Epithelial cell of esophagus (primary cell): ENCODE measurements at places on chromosomes 7 and 10.
A peak's percentile ranks its signal among the peaks of the same experiment; 100 is the strongest.

DNA sequence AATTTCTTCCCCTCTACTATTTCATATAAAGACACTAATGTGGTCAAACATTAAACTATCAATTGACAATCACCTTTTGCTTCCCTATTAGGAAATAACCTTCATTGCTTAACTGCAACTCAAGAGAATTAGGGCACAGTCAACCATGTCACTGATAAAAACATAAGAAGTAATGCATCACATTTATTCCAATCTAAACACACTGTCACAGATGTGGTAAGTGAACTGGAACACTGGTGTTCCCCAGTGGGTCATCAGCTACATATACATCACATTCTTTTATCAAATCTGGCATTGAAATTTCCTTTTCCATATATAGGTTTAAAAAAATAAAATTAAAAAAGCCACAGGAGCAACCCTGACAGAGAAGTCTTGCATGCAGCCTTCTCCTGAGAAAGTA, 3.7 kb downstream of the TRIL start:
- no peak for DNase-seq

DNA sequence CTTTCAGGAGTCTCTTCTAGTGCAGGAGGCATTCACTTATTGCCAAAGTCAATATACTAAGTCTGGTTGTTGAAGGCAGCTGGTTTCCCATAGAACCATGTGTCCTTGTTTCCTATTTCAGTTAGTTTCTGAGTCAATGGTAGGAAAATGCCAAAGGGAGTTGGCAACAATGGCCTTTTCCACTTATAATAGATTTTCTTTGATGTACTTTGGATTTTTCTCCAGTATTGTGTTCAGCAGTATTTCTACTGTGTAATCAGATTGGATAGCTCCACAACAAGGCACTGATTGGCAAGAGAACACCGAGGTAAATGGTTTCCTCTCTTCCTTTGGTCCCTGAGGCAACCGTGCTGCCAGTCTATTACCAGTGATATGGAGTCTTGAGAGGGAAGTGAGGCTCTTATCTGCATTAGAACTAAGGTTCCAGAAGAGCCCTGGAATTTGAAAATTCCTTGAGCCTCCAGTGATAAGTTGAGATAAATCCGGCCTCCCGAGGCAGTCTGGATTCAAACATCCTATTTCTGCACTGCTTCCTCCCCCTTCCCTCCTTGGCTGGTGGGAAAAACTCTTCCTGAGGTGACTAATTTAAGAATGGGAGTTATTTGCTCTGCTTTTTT, 7.9 kb upstream of the SEPTIN7 start:
- no peak for DNase-seq

GRCh38 chr7:13407911-13408310, 581.6 kb downstream of the ETV1 start:
- no peak for DNase-seq

GRCh38 chr10:121764233-121764942, 163.4 kb downstream of the ATE1 start:
- DNase-seq, result peak; percentile 64

DNA sequence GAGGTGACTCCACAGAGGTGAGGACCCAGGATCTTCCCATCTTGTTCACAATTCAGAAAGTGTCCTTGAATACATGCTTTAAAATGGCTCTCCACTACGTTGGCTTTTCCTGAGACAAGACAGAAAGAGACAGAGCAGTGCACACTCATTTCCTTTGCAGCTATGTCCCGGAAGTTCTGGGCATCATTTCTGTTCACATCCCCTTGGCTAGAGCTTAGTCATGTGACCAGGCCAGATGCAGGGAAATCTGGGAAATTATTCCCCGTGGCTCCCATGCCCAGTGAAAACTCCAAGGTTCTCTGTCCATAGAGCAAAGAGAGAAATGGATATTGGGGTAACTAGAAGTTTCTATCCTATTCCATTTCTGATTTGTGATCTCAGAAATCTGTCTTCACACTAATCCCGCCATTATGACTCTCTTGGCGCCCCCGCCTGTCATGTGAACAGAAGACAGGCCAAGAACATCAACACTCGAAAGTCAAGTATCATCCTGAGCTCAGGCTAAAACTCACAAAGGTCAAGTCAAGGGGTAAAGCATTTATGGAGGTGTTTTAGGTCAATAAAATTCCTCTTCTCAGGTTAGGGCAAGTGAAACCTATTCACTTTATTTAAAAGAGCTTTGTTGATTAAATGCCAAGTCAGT, 251.4 kb upstream of the HABP2 start:
- no peak for DNase-seq

DNA sequence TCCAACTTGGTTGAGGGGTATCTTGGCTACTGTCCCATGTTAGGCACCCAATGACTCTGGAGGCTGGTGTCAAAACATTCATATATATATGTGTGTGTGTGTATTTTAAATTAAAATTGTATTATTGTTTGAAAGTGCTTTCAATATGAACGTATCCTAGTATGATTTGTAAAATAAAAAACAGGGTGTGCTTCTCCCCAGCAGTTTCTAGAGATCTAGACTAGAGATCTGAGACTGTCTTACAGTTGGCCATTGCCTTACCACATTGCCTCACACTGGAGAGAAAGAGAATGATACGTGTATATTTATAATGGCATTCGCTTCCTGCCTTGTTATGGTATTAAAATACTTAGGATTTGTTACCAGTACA, 1.2 kb downstream of the BAG3 start:
- DNase-seq, result peak; percentile 72

GRCh38 chr7:82044497-82045080, 274.7 kb upstream of the HGF start:
- DNase-seq, result peak; percentile 62

- peak; percentile 94 for DNase-seq
These were observed 110.9 kb downstream of the MAPK8 start for GRCh38 chr10:48417374-48417773.

DNA sequence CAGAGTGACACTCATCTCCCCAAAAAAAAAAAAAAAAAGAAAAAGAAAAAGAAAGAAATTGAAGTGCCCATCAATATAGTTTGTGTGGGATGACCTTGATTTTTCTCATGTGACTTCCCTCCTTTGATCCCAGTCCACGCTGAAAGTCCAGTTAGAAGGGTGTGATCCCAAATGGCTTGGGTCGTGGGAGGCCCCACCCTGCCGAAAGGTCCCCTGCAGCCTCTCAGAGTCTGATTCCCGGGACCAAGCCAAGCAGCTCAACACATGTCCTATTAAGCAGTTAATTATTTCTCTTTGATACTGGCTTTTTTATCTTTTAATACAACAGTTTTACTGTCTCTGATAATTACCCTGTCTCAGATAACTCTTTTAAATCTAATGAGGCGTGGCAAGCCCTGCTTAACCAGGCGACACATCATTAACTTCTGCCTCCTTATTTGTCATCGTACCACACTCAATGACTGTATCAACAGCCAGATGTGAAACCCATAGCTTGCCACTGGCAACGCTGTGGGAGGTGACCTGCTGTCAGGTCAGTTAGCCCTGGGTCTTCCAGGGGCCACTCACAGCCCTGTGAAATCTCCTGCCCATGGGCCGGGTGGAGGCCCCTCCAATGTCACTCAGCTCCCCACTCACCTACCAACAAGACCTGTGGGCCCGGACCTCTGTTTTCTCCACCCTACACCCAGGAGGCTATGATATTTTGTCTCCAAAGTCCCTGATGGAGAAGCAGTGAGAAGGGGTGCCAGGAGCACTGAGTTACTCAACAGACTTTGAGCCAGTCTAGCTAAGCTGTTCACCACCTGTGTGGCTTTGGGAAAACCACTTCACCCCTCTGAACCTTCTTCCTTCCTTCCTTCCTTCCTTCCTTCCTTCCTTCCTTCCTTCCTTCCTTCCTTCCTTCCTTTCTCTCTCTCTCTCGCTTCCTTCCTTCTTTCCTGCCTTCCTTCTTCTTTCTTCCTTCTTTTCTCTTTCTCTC, 110.0 kb upstream of the SFMBT2 start:
- no peak for DNase-seq

GRCh38 chr10:12844811-12845483, 156.6 kb downstream of the CCDC3 start:
- peak; percentile 63 for DNase-seq

DNA sequence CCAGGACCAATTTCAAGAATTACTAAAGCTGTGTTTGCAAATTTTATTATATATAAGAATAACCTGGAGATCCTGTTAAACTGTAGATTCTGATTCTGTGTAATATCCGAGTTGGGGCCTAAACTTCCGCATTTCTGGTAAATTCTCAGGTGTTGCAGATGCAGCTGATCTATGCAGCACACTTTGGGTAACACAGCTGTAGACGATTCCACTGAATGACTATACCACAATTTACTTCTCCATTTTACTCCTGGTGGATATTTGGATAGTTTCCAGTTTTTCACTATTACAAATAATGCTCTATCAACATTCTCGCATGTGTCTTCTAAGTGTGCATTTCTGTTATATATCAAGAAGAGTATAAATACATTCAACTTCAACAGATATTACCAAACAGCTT, 7.5 kb downstream of the GDI2 start:
- no peak for DNase-seq

DNA sequence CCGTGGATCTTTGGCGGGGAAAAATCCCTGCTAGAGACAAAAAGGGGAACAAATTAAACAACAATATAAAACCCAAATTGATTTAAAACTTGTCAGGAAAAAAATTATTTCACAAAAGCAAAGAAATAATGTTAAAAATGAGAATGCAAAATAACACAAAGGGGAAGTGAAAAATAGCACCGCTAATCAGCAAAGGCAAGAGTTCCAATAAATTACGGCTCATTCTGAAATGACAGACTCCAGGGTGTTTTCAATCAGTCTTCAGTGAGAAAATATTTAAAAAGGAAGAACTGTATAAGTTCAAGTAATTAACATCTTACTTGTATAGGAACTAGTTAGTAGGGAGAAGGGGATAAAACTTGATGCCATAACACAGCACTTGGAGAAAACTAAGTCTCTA, 336.8 kb downstream of the LRRTM3 start:
- no peak for DNase-seq

DNA sequence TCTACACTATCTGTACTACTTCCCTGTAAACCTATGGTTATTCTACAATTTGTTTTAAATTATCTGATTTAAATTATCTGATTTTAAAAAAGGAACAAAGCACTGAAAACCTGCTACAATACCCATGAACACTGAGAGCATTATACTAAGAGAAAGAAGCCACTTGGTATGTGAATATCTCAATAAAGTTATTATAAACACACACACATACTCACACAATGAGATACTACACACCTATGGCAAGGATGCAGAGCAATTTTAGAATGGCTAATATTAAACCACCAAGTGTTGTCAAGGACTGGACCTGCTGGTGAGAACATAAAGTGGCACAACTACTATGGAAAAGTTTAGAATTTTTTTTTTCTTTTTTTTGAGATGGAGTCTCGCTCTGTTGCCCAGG, 82.7 kb downstream of the IGF2BP3 start:
- no peak for DNase-seq

DNA sequence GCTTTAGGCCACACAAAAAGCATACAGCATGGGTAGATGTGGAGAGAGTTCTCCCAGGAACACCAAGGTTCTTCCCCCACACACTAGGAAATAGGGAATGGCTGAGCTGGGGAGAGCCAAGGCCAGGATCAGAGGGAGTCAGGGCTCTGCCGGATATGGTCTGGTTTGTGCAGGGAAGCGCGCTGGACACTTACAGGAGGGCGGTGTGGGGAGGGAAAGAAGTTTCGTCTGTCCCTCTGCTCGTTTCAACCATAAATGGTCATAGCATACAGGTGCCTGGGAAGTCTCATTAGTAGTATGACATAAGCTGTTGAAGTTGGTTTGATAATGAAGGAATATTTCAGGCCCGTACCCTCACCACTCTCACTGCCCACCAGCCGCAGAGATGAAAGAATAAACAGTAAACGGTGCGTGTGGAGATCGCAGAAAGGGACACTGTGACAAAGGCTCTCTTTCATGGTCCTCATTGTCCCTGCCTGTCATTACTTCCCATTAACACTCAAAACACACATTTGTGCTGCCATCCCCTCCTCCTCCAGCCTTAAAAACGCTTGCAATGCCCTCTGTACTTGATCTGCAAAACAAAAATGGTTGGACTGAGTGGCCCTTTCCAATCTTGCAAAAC, 207.2 kb downstream of the CELF2 start:
- no peak for DNase-seq

- DNase-seq, result no peak
These were observed 1.3 kb upstream of the SAMD8 start for GRCh38 chr10:75110006-75110632.

DNA sequence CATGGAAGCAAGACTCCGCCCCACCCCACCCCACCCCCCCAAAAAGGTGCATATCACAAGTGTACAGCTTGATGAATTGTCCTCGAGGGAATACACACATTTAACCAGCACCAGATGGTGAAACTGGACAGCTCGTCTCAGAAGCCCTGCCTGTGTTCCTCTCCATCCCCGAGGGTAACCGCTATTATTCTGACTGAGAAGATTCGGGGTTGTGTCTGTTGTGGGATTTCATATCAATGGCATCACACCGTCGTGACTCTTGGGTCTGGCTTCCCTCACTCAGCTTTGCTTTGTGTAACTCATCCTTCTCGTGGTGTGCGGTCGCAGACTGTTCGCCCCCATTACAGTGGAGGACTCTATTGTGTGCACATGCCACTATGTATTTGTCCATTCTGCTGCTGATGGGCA, 18.9 kb downstream of the PODXL start:
- DNase-seq, result no peak

DNA sequence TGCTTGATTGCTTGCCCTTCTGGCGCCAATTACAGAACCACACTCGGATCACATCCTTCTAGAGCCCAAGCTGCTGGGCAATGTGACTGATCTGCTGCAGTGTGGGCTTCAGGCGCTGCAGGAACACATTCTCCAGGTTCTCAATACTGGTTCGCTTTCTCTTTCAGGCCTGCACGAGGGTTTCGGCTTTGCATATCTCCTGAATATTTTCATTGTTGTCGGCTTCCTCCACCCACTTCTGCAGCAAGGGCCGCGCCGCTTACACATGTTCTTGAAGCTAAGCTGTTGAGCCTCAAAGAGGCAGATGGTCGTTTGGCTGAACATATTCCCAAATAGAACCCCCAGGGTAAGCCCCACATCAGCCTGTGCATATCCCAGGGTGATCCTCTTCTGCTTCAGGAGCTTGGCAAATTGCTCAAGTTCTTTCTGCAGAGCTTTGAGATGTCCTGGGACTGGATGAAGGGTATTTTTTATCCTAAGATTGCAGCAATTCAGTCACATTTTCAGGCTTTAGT, 64.6 kb downstream of the HERC4 start:
- DNase-seq, result no peak

- no peak for DNase-seq
These were observed 280.2 kb downstream of the GRM8 start for GRCh38 chr7:126972571-126972970.
